ENCODE measurements at places on chromosomes 4 and X.

GRCh38 chrX:16687514-16687913 is 25.0 kb downstream of the CTPS2 start:
- DNase-seq: no peak

GRCh38 chr4:53019485-53020382 is 157.6 kb downstream of the RASL11B start:
- DNase-seq: peak; percentile 38

- DNase-seq: peak; percentile 20
Measured at GRCh38 chr4:107564326-107564725, 155.7 kb downstream of the PAPSS1 start.

GRCh38 chr4:8103421-8104390 is 54.9 kb downstream of the ABLIM2 start:
- no peak for DNase-seq
